ENCODE measurements at places on chromosomes 7 and 10. TPM values are rescaled to one million over a fixed set of nuclear protein-coding genes. Genes with fewer than 3 reads are reported as not detected.

DNA sequence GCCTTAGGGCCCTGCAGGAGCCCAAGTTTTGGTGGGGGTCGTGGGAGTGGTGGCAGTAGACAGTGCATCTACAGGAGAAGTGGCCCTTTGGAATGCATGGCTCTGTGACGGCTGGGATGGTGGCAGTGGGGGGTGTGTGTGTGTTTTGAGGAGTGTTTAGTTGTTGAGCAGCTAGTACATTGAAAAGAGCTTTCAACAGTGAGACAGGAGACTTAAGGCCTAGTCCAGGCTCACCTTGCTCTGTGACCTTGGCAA, 27.1 kb downstream of the ZNF775 start:
- no peak for DNase-seq

DNA sequence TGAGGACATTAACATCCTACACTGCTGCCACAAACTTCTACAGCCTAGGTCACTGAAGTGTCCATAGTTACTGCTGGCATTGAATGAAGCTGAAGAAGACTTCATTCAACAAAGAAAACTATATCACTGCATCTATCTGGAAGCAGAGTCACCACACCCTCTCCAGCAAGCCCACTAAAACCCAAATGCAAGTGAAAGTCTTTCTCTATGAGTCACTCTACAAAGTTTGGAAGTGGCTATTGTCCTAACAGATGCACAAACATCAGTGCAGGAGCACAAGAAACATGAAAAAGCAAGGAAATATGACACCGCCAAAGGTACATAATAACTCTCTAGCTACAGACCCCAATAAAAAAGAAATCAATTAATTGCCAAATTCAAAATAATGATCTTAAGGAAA, 43.5 kb upstream of the CAMK2B start:
- no peak for DNase-seq

The PMS2 gene
- 7.9 TPM for polyA plus RNA-seq

DNA sequence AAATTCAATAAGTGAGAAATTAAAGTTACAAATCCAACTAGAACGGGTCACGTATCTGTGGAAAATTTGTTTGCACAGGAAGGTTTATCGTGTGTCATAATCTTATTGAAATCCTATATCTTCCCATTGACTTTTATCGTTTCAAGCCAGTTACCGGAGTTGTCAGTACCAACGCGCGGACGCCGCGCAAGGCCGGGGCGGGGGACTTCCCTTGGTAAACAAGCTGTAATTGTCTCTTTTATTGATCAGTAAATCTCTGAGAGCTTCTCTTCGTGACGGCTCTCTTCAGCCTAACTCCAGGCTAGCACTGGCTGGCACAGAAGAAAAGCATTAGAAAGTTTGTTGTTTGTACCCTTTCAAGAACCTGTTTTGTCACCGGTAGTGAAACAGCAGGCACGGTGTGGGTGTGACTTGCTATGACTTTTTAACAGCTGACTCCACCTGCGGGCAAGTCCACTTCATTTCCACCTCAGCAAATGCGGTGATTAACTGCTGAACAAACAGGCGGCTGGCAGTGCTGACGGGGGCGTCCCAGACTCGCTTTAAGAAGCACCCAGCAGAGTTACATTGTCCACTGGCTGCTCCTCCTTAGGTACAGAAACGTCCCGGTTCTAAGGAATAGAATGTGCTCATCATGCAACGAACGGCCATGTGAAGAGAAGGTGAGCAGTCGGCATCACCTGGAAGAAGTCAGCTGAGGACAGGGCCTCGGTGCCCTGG, 215.8 kb downstream of the MAD1L1 start:
- no peak for DNase-seq

DNA sequence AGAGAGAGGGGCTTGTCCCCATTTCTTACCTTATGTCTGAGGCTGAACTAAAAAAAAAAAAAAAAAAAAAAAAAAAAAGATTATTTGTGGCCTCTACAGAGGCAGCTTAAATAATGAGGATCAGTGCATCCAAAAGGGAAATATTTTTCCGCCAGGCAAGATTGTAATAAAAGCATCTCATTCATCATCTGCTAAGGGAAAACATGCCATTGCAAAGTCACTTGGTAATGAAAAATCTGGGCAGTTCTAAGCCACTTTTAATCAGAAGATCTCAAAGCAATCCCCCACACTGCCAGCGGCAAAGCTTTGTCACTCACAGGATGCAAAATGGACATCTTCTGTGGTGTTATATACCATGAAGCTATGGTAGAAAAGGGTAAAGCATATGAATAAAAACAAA, 3.8 kb downstream of the FAM107B start:
- DNase-seq: no peak

- DNase-seq: peak; percentile 95
These were observed 23.6 kb downstream of the GNA12 start for GRCh38 chr7:2820508-2820934.

The BICC1 gene
- polyA plus RNA-seq: 22.2 TPM

- DNase-seq: no peak
These were observed 23.3 kb downstream of the CPXM2 start for GRCh38 chr10:123868038-123869019.

DNA sequence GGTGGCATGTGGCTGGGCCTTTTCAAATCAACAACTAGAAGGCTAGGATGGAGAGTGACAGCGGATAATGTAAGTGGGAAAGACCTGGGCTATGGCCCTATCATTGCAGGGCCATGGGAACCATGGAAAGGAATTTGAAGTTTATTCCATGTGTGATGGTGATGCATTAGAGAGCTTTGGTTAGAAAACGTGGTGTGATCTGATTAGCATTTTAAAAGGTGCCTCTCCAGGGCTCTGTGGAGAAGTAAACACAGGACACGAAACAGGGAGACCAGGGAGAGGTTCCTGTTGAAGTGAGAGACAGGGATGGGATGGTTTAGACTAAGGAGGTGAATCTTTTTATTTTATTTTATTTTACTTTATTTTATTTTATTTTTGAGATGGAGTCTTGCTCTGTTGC, 749.5 kb downstream of the GATA3 start:
- DNase-seq: no peak

DNA sequence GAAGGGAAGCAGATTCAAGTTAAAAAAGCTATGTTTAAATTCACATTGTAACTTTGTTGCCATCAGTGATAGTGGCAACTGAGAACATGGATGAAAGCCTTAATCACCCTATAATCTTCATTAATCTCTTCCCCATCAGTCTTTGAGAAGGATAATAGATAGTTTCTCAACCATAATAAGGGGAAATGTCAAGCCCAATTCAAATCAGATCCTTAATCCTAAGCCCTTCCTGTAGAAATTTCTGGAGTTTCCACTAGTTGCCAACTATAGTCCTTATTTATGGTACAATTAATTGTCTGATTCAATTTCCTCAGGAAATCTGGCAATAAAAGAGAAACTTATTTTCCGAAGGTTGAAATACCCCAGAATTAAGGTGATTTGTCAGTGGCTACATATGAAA, 431.8 kb downstream of the ZWINT start:
- no peak for DNase-seq

- DNase-seq: no peak
These were observed 55.3 kb downstream of the CSGALNACT2 start for GRCh38 chr10:43193496-43194080.

DNA sequence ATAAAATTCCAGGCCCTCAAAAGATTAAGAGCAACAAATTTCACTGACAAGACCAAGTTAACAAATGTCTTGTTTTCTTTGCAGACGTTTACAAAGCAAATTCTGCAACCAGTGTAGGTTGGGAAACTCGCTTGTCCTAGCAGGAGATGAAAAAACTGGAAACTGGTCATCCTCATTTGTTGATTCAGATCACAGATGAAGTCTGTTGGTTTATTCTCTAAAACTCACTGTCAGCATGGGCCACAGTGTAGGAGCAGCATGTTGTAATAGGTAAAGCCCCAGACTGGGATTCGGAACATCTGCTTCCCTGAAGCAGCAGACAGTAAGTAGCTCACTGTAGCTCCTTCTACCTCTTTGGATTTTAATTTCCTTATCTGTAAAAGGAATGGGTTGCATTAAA, 31.5 kb downstream of the PANK1 start:
- no peak for DNase-seq

DNA sequence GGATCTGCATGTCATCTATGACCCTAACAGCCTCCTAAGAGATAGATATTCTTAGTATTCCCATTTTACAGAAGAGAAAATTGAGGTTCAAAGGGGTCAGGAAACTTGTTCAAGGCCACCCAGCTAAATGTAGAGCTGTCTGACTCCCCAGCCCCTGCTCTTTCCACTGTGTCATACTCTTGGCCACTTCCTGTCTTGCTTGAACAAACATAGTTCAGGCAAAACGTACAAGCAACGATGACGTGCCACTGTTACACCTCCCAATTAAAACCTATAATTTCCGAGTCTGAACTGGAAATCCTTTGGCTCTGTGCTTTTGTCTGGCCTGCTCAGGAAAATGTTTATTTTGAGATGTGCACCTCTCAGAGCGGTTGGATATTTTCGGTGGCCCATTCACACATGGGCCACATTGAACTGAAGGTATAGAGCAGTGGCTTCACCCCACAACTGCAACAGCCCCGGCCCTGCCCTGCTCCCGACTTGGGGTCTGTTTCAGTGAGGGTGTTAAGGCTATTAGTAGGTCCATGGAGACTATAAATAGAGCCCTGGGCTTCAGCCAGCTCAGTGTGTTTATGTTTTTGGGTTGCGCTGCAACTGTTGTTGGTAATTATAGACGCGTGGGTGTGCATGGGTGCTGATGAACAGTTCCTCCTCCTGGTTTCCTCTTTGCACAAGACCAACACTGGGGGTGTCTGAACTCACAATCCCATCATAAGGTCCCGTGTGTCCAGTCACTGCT, 172.3 kb upstream of the ADO start:
- DNase-seq: peak; percentile 30

DNA sequence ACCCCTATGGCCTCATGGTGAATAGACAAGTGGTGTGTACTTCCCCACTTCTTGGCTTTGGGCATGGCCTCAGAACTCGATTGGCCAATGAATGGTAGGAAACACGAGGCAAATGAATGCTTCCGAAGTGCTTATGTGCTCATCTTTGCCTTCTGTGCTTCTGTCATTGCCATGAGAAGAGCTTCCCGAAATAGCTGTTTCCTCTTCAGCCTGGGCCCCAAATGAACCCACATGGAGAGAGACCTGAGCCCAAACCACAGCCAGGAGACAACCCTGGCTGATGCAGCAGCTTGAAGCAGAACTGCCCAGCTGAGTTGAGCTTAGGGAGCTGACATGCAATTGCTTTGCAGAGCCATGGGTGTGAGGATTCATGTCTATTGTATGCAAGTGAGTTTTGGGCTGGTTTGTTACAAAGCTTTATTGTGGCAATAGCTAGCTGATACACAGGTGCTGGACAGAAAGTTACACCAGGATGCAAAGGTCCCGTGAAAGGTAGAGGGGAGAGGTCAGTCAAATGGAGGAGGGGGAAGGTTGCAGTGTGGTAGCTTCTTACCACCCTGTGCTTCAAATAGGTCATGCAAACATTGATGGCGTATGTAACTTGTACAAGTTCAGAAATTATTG, 328.2 kb downstream of the PLXNA4 start:
- DNase-seq: no peak

All from fibroblast of lung (primary cell).